ENCODE measurements at places on chromosomes 2 and 18.

DNA sequence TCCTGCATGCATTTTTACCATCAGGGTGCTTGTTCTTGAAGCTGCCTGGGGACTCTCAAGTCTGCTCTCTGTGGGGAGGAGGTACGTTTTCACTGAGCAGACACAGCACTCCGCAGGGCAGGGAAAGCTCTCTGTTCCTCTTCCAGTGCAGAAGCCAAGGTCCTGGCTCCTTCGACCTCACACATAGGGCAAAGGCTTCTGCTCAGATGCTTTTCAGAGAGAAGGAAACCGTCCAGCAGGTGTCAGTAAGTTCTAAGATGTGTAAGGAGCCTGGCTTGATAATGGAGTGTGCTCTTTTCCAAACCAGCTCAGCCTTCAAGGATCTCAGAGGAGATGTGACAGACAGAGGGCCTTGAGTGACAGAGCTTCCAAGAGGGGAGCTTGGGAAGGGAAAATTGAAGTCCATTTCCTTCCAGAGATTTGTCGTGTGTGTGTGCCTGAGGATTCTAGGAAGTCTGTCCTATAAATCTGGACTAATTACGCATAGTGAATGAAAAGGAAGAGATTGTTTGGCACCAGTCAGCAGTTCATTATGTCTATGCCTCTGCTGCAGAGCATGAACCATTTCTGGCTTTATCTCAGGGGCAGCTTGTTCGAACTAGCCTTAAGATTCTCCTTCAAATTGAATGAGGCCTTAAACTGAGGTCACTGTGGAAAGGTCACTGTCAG lies 67.3 kb upstream of the UPP2 start:
- DNase-seq: no peak

GRCh38 chr18:24719791-24720190 lies 259.4 kb downstream of the HRH4 start:
- no peak for DNase-seq

DNA sequence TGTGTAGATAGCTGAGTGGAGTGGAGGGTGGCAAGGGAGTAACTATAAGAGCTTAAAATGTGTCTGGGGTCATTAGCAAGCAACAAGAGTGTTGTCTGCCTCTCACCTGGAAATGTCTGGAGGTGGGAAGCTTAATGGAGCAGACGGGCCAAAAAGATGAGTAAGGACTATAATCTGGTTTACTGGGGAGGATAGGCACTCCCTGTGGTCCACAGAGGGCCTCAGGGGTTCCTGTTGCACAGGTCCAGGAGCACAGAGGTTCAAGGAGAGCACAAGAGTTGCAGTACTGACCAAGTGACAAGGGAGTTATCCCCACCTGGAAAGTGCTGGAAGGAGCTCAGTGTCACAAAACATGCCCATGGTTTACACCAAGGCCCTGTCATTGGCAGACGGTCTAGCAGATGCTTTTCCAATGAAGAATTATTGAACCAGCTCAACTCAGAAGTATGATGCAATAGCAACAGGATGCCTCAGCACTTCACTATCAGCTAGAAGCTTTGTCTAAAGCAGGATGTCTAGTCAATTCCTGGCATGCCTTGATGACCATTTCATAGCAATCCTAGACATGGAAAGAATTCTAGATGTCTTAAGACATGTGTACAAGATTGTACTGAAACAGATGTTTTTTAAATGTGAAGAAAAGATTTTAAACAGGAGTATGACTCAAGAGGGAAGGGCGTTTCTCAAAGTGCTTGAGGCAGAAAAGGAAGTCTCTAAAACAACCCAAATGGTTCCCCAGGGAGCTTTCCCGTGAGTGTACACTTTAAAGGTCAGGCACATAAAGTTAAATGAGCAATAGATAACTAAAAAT lies 62.9 kb upstream of the SERPINE2 start:
- no peak for DNase-seq

GRCh38 chr18:45910405-45911023 lies 56.6 kb downstream of the EPG5 start:
- peak; percentile 36 for DNase-seq

DNA sequence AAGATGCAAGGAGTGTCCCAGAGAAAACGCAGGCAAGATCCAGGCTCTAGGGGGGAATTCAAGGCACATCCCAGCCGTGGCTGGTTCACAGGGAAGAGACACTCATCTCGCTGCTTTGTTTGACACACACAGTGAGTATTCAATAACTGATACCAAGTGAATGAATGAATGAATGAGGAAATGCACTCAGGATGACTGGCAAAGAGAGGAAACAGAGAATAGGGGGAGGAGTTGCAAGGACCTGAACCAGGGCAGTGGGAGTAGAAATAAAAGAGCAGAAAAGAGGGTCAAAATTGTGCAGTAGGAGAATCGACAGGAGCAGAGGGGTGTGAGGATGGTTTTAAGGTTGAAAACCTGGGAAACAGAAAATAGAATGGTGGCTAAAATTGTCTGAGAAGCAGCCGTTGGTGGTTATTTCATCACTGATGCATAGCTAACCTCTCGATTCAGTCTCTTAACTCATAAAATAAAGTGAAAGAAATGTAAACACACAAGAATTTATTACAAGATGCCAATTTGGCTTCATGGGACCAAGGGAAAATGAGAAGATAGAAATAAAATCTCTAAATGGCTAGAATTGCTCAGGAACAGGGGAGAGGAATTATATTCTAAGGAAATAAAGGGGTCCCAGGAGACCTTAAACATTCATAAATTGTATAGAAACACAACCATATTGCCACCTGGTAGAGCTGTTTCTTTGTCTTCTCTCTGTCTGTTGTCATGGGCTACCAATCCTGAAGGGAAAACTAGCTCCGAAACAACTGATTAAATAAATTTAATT lies 63.9 kb upstream of the PHLPP1 start:
- DNase-seq: no peak

GRCh38 chr2:133887676-133888040 lies 319.4 kb upstream of the NCKAP5 start:
- no peak for DNase-seq

DNA sequence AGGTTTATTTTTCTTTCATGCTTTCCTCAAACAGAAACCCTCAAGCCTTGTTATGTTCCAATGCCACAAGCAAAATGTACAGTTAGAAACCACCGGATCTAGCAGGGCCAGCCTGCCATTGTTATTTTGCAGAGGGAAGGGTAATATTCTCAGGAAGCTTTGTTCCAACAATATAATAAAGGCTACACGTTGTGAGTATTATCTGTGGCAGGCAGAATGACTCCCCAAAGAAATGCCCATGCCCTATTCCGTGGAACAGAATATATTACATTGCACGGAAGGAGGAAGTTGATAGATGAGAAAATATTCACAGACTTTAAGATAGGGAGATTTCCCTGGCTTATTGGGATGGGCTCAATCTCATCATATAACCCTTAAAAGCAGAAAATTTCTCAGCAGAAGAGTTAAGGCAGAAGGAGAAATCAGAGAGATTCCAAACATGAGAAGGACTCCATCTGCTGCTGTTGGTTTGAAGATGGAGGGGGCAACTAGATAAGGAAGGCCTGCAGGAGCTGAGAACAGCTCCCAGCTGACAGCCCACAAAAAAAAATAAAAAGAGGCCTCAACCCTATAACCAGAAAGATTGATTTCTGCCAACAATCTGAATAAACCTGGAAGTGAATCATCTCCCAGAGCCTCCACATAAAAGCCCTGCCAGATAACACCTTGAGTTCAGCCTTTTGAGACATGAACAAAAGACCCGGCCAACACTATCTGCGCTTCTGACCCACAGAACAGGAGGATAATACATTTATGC lies 466.6 kb downstream of the LPIN1 start:
- no peak for DNase-seq

DNA sequence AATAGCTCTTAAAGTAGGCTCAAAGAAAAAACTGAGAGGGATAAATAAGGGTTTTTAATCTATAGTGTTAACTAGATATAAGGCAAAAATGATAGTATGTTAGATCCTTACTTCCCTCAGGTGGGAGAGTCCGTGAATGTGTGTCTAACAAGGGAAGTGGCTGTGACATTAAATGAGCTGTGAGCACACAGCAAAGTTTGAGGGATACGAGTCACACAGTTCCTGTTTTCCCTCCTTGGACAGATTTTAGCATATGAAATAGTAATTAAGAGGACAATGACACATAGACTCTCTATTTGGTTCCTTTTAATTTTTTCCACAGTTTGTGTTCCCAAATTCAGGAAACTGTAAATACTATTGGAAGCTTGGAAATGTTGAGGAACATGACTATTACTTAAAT lies 148.4 kb upstream of the CAVIN2 start:
- no peak for DNase-seq

- no peak for DNase-seq
Measured at GRCh38 chr18:6719910-6720683, 9.4 kb upstream of the ARHGAP28 start.

DNA sequence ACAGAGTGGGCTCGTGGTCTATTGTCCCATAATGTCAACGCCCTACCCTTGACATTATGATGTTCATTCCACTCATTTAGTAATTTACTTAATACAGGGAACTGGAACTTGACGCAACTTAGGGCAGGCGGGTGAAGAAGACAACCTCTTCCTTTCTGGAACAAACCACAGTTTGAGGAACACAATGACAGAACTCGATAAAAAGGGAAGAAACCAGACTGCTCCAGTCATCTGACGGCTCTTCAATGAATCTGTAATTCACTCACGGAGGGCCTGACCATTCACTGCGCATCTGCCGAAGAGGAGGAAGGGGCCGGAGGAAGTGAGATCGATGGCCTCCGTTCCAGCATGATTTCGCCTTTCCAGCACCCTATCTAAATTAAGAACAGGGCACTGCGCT lies 83.2 kb downstream of the BCL2 start:
- DNase-seq: no peak

- DNase-seq: no peak
Measured at GRCh38 chr2:70399046-70399445, 97.2 kb upstream of the FAM136A start.

DNA sequence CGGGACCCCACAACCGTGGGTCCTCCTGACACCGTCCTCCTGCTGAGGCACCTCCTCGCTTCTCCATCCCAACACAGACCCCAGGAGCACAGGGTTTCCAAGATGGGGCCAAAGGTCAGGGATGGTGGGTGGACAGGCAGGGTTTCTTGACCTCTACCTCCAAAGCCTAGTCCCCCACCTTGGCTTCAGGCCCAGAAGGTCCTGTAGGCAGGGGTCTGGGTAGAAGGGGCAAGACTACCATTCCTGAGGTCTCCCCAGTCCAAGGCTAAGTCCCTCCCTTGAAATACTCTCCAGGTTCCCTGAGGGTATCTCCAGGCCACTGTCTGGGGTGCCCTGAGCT lies 7.1 kb downstream of the CYP26B1 start:
- DNase-seq: no peak

GRCh38 chr2:234308813-234309195 lies 188.1 kb downstream of the ARL4C start:
- DNase-seq: peak; percentile 70

- DNase-seq: no peak
Measured at GRCh38 chr2:201520201-201520600, 68.7 kb downstream of the STRADB start.

DNA sequence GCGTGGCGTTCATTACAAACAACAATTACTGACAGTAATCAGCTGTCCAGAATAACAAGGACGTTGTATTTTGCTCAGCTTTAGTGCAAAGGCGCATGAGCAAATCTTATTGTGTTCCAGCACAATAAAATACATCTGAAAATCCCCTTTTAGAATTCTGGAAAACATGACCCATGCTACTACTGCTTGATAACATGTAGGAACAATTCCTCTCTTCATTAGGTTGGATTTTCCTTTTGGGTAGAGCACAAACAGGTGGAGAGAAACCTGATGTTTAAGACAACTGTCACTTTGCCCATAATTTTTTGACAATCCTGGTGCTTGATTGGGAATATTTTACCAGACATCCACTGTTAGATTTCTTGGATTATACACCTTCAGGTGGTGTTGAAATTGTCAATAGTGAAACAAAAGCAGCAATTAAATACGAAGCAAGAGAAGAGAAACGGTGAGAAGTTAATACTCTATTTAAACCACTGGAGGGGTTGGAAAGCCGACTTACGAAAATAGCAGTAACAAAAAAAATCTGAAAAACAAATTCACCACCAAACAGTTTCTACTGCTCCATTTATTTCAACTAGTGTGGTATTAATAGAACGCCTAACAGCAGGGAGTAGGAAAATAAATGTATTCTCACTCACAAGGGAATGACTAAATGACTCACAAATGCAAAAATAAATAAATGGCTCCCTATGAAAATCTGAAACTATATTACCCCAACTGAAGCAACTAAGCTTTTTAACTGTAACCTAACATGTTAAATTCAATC lies 102.7 kb downstream of the CPO start:
- DNase-seq: no peak

- DNase-seq: no peak
Measured at GRCh38 chr18:62990653-62991052, 275.3 kb downstream of the PHLPP1 start.

GRCh38 chr18:44759925-44760342 lies 79.2 kb downstream of the SETBP1 start:
- DNase-seq: no peak

DNA sequence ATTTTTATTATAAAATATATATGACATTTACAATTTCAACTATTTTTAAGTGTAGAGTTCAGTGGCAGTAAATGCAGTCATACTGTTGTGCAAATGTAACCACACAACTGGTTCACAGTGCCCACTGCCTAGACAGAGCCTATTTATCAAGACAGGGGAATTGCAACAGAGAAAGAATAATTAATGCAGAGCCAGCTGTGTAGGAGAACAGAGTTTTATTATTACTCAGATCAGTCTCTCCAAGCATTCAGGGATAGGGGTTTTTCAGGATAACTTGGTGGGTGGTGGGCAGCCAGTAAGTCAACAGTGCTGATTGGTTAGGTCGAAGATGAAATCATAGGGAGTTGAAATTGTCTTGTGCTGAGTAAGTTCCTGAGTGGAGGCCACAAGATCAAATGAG lies 200.3 kb downstream of the NYAP2 start:
- no peak for DNase-seq

- no peak for DNase-seq
Measured at GRCh38 chr18:9070212-9070611, 32.3 kb upstream of the NDUFV2 start.

GRCh38 chr2:5915881-5916310 lies 223.7 kb downstream of the SOX11 start:
- no peak for DNase-seq

- DNase-seq: no peak
Measured at GRCh38 chr2:25358249-25358815, 16.6 kb upstream of the DNMT3A start.

DNA sequence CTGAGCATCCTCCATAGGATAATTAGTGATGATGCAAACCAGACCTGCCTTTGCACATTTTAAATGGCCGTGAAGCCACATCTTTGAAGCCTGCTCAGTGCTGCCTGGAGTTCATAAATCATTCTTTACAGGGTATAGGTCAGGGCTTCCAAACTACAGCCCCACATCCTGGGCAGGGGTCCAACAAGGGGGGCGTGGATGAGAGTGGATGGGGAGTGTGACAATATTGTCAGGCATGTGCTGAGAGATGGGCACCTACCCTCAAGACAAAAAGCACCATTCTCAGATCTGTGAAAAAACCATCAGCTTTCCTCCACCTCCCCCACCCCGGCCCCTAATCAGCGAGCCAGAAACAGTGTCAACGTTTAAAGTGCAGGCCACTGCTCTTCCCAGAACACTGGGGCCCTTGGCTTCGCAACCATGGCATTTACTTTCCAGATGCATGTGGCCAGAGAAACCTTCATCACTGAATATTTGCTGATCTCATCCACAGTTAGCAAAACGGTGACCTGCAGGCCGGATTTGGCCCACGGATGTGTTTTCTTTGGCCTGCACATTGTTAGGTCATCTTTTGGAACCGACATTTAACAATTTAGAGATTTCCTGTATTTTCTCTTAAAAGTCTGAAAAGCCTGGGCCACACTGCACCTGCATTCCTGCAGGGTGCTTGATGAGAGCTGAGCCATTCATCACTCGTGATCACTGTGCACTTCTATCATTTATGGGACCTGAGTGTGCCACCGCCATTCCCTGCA lies 130.7 kb downstream of the ANKRD44 start:
- DNase-seq: no peak

Data from stimulated activated CD8-positive, alpha-beta memory T cell treated with anti-CD3 and anti-CD28 coated beads, Interleukin-15, amount 100 ng/mL, for 4 hours (primary cell).